H1 (cell line): ENCODE measurements at places on chromosomes 2 and 18. TPM values are rescaled to one million over a fixed set of nuclear protein-coding genes. Genes with fewer than 3 reads are reported as not detected.

DRC1 gene
- not detected in 2 replicates for total RNA-seq

ZNF804A gene
- total RNA-seq, result not detected in 2 replicates

DSG1 gene
- total RNA-seq, result 0.06 TPM in 1 of 2 replicates, not detected in the other

KCNF1 gene
- total RNA-seq, result 0.48 and 0.90 TPM in 2 replicates

FZD7 gene
- total RNA-seq, result 246 TPM in 2 replicates

MROH2A gene
- total RNA-seq, result not detected in 2 replicates

DNA sequence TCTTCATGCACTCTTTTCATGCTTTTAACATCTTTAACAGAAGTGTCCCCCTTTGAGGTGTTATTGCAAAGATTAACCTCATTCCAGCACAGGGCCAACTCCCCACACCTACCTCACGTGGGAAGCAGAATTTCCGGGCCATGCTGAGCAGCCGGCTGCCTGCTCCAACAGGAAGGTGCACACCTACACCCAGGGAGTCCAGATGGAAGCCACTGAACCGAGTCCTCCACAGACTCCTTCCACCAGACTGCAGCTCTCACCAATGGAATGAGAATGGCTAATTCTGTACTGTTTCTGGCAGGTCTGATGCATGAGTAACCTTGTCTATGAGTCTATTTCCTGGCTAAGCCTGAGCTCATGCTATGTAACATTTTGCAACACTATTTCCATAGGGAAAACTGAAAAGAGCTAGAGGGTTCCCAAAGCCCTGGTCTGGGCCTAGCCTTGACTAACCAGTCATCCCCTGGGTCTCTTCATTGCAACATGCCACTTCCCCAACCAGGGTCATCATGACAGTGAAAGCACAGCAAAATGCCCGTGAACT lies 11.0 kb downstream of the ERFE start:
- no peak for DNase-seq

- no peak for DNase-seq
Observed at GRCh38 chr2:96449637-96450036, 55.5 kb downstream of the NEURL3 start.

- DNase-seq, result no peak
Observed at GRCh38 chr18:45662468-45662867, 47.2 kb downstream of the SLC14A2 start.

DNA sequence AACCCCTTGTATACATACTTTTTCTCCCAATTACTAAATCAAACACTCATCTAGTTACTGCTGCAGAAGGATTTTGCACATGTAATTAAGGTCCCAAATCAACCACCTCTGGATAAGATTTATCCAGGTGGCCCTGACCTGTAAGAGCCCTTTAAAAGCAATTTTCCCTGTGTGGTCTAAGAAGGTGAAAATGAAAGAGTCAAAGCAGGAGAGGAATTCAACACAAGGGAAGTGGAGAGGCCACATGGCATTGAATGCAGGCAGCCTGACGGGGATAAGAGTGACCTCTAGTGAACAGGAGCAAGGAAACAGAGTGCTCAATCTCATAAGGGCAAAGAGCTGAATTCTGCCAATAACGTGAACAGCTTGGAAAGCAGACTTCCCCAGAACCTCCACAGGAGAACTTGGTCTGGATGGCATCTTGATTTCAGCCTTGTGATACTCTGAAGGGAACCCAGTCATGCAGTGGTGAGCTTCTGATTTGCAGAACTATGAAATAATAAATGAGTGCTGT lies 27.2 kb downstream of the PPP3R1 start:
- DNase-seq, result no peak

DNA sequence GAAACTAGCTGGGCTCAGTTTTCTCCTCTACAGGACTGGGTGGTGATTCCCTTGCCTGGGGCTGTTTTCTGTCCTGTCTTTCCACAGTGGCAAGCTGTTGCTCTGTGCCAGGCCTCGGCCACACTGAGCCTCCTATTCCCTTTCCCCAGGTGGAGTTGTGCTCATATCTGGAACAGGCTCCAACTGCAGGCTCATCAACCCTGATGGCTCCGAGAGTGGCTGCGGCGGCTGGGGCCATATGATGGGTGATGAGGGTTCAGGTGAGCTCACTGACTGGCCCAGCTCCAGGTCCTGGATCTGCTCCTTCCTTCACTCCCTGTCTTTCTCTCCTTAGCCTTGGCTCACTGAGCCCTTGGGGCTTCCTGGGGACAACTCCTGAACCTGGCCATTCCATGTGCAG lies 4.0 kb downstream of the NAGK start:
- DNase-seq, result no peak

DNA sequence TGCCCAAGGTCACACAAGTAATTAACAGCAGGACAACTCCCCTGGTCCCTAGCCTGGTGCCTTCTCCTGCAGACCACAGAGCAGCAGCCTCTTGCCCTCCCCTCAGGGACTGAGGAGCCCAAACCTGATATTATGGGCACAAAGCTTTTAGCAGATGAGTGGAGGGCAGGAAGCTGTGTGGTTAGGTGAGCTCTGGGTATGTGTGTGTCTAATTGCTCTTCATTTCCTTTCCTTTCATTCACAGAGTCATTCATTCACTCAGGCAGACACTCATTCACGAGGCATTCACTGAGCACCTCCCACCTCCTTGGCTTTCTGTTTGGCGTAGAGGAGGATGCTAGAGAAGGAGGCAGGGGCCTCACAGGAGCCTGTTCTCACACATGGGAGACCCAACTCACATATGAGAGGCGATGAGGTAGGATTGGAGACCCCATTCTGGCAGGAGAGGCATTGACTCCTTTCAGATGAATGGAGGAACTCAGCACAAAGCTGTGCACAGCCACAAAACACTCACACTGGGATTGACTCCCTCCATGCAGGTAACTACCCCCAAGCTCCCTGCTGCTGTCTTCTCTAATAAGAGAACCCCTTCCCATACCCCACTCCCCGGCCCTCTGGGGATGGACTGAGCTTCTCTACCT lies 306.8 kb upstream of the SKOR2 start:
- peak; percentile 42 for DNase-seq

DNA sequence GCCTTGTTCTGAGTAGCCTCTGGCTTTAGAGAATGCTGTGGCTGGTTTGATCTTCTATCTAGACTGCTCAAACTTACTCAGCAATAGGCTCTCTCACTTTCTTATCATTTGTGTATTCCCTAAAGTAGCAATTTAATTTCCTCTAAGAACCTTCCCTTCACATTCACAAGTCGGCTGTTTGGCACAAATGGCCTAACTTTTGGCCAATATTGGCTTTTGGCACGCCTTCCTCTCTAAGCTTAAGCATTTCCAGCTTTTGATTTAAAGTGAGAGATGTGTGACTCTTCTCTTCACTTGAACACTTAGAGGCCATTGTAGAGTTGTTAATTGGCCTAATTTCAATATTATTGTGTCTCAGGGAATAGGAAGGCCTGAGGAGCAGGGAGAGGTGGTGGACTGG lies 219.5 kb upstream of the PXDN start:
- no peak for DNase-seq

DNA sequence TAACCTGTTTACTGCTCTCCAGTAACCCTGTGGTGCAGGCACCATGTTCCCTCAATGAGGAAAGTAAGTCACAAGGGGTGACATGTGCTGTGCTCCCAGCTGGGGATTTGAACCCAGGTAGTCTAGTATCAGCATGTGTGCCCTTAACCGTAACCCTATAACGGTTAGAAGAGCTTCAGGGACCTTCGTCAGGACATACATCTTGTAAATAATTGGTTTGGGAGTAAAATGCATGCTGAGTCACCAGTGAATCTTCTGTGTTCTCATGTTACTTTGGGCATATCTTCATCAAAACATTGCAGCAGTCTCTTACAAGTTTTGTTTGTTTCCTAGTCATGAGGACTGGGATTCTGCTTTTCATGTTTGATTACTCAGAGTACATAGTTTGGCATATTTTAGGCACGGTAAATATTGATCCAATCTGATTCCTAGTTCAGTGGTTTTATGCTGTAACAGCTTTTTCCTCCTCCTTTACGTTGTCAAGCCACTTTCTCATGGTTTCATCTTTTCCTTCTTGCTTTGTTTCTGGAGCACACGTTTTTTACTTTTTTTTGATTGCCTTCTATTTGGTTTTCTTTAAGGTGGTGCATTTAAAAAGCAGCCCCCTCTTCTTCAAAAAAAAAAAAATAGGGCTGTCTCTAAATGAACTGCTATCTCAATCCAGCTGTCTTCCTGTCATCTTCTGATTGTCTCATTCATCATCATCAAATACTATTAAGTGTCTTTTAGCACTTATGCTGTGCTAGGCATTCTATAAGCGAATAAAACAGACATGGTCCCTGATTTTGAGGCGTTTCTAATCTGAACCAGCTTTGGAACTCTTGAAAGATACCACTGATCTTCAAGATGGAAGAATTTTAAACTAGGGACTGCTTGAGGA lies 50.4 kb downstream of the CLIP4 start:
- DNase-seq, result no peak

GRCh38 chr2:232502511-232502910 lies 14.9 kb upstream of the ECEL1 start:
- no peak for DNase-seq

- DNase-seq, result no peak
Observed at GRCh38 chr2:38138996-38139395, 63.0 kb upstream of the CYP1B1 start.

DNA sequence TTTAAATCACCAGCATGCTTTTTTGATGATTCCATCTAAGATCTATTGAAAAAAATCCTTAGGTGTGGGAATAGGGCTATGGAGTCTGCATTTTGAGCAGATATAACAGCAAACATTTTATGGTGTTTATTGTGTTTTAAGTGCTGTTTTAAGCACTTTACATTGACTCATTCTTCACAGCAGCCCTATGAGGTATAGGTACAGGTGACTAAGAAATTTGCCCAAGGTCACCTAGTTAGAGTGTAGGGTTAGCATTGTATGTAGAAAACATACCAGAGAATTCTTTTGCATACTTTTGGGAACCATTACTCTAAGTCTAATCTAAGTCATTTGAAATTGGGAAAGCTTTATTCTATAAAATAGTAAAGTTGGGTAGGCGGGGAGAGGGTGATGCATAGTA lies 31.3 kb downstream of the PPM1B start:
- DNase-seq, result no peak

DNA sequence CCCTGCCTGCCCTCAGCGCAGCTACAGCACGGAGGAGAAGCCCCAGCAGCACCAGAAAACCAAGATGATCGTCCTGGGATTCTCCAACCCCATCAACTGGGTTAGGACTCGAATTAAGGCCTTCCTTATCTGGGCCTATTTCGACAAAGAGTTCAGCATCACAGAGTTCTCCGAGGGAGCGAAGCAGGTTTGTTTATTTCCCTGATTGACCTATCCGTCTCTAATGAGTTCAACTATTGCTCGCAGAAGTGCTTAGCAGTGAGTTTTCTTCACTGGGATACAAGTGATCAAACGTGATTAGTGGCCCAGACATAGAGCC lies 639 bp downstream of the MAIP1 start:
- no peak for DNase-seq

GRCh38 chr2:47906157-47907038 lies at the start of gene FBXO11:
FBXO11 (minus strand) TSS chr2:47906498; CDS start chr2:47905720, 778 bp downstream.
- DNase-seq, result peak; percentile 89

DNA sequence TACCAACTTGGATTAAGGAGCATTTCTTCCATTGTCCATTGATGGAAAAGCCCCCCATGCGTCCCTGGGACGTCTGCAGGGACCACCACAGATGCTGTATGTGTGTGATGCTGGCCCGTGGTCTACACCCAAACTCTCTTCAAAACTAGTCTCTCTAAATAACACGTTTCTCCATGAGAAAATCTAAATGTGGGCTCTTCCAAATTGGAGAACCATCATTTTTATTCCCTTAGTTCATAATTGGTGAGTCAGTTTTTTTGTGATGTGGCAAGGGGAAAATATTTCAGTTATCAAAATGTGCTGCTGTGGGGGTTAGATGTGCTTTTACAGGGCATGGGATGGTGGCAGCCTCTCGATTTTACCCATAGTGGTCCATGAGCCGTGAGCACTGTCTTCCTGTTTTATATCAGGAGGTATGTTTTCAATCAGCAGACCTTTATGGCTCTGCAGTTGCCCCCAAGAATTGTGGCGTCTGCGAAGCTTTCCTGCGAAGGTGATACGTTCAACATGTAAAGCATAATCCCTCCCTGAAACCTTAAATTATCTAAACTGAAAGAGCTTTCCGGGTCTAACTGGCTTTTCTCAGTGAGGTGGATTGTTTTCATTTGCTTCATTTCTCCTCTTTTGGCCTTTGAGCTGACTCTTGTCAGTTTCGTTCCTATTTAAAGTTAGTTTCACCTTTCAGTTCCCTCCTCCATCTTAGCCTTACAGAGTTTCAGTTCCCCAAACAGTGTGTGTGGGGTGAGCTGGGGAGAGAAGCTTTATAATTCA lies 78.4 kb downstream of the SETBP1 start:
- DNase-seq, result no peak

- DNase-seq, result no peak
Observed at GRCh38 chr2:32289165-32289999, 11.7 kb downstream of the YIPF4 start.

- peak; percentile 38 for DNase-seq
Observed at GRCh38 chr2:68832233-68832869, 38.8 kb downstream of the BMP10 start.

DNA sequence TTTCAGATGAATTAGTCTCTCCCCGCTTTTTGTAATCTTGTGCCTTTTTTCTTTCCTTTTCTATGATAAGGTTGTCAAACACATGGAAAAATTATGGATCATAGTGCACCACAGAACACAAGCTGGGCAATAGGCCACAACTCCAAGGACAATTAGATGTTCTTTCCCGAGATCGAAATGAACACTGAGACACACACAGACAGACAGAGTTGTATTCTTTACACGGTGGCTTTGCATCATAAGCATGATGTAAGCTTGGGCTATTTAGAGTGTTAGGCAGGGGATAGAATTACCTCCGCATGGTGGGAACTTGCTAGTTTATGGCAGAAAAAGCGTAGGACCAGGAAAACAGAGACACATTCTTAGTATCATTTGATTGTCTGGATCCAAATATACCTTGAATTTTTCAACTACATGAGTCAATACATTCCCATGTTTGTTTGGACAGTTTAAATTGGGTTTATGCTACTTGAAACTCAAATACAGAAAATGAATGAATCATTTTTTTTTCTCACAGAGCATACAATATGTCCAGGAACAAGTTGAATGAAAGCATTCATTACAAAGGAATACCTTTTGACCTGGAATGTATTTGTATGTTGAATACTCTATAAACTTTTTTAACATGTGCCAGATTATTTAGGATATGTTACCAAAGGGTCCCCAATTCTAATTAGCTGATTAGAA lies 1611.5 kb upstream of the TMEFF2 start:
- DNase-seq, result no peak

DNA sequence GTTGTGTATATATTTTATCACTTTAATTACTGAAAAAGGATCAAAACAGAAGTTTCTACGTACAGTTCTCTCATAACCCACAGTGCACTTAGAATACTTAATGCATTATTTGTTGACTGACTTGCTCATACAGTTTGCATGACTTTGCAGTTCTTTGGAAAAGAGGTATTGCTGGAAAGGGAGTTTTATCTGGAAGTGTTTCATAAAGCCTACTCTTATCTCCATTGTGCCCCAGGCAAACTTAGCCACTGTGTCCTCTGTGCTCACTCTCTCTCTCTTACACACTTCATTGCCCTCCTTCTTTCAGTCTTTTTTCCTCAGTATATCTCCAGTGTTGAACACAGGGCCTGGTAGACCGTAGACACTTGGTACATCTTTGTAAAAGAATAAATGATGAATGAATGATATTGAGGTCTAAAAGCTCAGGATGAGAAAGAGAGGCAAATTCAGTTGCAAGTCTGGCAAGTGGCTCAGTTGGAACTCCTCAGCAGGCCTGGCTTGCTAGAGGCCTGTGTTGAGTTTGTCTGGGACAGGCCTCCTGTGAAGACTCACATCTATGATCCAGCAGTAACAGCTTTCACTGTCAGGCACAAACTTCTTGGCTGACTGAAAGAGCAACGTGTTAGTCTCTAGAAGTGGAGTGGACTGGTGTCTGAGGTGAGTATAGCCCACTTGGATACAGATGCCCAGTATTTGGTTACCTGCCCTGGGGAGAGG lies 56.1 kb downstream of the SETBP1 start:
- no peak for DNase-seq

- no peak for DNase-seq
Observed at GRCh38 chr2:100195942-100196341, 53.6 kb upstream of the AFF3 start.
